ENCODE measurements at places on chromosomes 2 and 18.

GRCh38 chr2:61550375-61551209 is 12.4 kb upstream of the XPO1 start:
- no peak overlapping the region for H3K4me3 ChIP-seq
- no peak for DNase-seq
- H3K36me3 ChIP-seq: no peaks in the 10 kb centered on the region
- H3K4me1 ChIP-seq: no peaks in the 10 kb centered on the region

DNA sequence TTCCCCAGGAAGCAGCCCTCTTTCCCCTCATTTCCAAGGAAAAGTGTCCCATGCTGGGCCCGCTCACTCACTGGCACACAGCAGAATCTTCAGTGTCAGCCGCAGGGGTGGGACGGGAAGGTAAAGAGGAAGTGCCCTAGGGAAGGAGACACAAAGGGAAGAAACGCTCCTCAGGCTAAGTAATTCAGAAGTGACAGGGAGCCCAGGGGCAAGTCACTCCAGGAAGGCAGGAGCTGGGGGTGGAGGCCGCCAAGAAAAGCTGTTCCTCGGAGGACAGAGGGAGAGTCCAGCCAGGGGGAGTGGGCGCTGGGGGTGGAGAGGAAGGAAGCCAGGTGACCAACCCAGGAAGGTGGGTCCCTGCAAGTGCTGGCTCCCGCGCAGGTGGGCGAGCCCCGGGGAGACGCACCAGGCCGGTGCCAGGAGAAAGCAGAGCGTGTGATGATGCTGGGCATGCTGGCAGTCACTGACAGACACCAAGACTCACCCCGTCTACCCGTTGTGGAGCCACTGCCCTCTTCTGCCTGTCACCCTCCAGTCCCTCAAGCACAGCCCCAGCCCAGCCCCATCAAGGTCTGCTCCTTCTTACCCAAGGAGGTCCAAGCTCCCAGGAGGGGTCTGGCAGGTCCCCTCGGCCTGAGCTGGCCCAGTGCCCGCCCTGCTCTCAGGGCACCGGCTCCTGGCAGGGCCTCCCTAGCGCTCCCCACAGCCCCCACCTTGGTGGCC is 21.7 kb downstream of the HDAC4 start:
- DNase-seq: no peak
- no peak overlapping the region for H3K27ac ChIP-seq
- H3K4me1 ChIP-seq: no peaks in the 10 kb centered on the region

DNA sequence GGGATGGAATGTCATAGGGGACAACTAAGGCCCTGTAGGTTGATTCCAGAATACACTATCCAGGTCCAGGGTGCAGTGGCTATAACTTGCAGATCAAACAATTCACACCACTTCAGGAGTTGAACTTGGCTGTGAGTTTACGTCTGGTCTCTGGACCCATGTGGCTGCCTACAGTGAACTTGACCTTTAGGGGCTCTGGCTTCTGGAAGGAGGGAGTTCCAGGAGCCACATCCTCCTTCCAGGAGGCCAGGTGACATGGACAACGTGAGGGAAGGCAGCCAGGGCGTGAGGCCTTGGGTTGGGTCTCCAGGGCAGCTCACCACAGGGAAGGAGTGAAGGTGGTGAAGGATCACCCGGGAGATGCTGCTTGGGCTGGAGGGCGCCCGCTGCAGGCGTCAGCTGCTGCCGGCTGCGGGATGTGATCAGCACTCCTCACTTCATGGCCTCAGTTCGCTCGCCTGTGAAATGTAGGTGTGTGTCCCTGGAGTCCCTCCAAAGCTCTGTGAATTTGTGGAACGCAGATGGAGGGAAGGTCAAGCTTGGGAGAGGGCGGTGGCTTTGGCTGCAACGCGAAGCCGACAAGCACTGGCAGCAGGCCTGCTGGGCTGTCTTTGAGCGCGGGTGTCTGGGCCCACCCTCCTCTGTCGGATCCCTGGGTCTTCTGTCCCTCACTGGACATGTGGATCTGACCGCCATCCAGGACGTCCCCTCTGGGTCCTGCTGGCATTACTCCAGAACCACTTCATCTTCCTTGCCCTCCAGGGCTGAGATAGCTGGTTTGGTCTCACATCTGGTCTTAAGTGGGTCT is 146.5 kb downstream of the GLI2 start:
- peak overlapping the region; percentile 31 for H3K27ac ChIP-seq
- peaks cover 60% of the 10 kb centered on the region for H3K4me1 ChIP-seq
- H3K4me3 ChIP-seq: no peak overlapping the region
- H3K27me3 ChIP-seq: no peaks in the 10 kb centered on the region
- DNase-seq: no peak

DNA sequence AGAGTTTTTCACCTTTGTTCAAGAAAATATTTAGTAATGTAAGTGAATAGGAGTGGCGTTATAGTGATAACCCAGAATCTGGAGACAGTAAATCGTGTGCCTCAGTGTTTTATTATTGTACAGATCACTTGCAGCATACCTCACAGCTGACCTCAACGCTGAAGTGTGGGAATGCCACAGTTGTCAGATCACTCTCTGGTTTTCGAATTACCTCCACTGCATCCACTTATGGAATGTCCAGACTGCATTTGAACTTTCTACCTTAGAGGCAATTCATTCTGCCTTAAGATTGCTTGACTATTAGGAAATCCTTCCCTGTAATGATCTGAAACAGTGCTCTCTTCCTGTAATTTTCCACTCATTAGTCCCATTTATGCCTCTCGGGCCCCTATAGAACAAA is 164.5 kb upstream of the ALPP start:
- H3K4me1 ChIP-seq: peaks cover 9% of the 10 kb centered on the region
- no peaks in the 10 kb centered on the region for H3K36me3 ChIP-seq
- no peaks in the 10 kb centered on the region for H3K27me3 ChIP-seq
- no peak overlapping the region for H3K4me3 ChIP-seq

DNA sequence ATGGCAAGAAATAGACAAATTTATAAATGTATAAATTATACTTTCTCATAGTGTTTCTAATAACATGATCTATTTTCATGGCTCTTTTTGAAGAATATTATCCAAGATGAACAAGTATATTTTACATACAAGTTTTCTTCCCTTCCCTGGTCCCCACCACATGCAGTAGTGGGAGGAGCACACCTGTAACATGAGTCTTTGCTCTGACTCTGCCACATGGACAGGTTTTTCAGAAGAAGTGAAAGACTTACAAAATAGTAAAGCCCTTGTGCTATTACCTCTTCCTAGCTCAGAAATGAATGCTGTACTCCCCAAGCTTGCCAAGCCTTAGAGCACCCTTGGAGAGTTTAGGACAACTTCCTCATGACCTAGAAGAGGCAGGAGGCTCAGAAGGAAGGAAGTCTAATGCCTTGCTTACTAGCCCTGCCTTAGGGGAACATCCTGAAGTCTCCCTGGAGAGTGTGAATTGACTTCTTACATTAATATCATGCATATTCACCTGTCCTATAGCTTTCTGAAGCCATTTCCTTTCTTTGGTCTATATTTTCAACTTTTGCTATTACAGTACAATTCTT is 18.4 kb downstream of the MXD1 start:
- no peak for DNase-seq
- peaks cover 42% of the 10 kb centered on the region for H3K36me3 ChIP-seq
- no peaks in the 10 kb centered on the region for H3K27me3 ChIP-seq
- no peak overlapping the region for H3K27ac ChIP-seq
- no peak overlapping the region for H3K4me3 ChIP-seq

DNA sequence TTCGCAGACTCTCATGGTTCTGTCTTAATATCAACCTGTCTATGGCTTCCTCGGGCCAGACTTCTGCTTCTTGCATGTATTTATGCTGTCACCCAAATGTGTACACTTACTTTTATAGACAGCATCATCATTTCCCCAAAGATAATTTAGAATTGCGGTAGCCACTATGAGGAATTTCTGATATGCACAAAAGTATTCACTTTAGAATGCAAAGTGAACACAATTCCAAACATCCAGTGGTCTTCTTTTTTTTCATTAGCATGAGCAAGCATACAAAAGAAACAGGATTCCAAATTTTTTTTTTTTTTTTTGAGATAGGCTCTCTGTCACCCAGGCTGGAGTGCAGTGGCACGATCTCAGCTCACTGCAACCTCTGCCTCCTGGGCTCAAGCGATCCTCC is 21.0 kb upstream of the MCFD2 start:
- no peak for DNase-seq
- H3K4me3 ChIP-seq: no peak overlapping the region
- no peak overlapping the region for H3K27ac ChIP-seq

GRCh38 chr18:28153485-28154065 is 23.4 kb downstream of the CDH2 start:
- H3K36me3 ChIP-seq: no peaks in the 10 kb centered on the region
- no peak overlapping the region for H3K27ac ChIP-seq
- H3K4me1 ChIP-seq: no peaks in the 10 kb centered on the region
- no peaks in the 10 kb centered on the region for H3K27me3 ChIP-seq
- no peak overlapping the region for H3K4me3 ChIP-seq
- DNase-seq: no peak

DNA sequence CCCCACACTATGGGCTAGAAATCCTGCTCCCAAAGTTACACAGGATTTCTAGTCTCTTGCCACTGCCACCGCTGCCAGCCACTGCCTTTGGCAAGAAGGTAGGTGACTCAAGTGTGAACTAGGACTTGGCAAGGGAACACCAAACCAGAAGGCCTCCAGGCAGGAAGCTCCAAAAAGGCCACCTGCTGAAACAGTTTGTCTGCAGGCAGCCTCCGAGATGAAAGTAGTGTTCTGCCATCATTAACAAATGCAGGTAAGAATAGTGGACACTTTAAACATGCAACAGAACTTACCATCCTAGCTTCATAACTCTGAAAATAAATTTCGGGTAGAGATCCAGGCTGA is 3.9 kb downstream of the ANKRD44 start:
- H3K4me3 ChIP-seq: no peak overlapping the region
- peak overlapping the region; percentile 63 for H3K27ac ChIP-seq
- peak; percentile 85 for DNase-seq
- peaks cover 40% of the 10 kb centered on the region for H3K4me1 ChIP-seq
- no peaks in the 10 kb centered on the region for H3K36me3 ChIP-seq
- no peaks in the 10 kb centered on the region for H3K27me3 ChIP-seq

- no peaks in the 10 kb centered on the region for H3K4me1 ChIP-seq
- H3K27ac ChIP-seq: no peak overlapping the region
- H3K27me3 ChIP-seq: no peaks in the 10 kb centered on the region
- H3K4me3 ChIP-seq: no peak overlapping the region
These were observed 14.1 kb upstream of the MEX3C start for GRCh38 chr18:51211552-51211951.

All from gastrocnemius medialis (tissue), 4 donors.